ENCODE measurements at places on chromosomes 6 and 20. TPM values are rescaled to one million over a fixed set of nuclear protein-coding genes. Genes with fewer than 3 reads are reported as not detected.

Gene BCL2L1
- total RNA-seq: 48.7 TPM

Gene GCNT2
- 37.1 TPM for total RNA-seq

Gene RAET1L
- not detected for total RNA-seq

Gene HDDC2
- total RNA-seq: 84.8 TPM

Gene GSTA1
- total RNA-seq: not detected

Gene SIRPD
- total RNA-seq: not detected

Gene SDCBP2
- 2.5 TPM for total RNA-seq

Gene EPHA7
- total RNA-seq: 2.4 TPM

Gene TAGAP
- 1.1 TPM for total RNA-seq

Gene ECT2L
- total RNA-seq: 0.70 TPM

Gene C2
- 7.6 TPM for total RNA-seq

Gene DST
- 234 TPM for total RNA-seq

Gene PGC
- not detected for total RNA-seq

DNA sequence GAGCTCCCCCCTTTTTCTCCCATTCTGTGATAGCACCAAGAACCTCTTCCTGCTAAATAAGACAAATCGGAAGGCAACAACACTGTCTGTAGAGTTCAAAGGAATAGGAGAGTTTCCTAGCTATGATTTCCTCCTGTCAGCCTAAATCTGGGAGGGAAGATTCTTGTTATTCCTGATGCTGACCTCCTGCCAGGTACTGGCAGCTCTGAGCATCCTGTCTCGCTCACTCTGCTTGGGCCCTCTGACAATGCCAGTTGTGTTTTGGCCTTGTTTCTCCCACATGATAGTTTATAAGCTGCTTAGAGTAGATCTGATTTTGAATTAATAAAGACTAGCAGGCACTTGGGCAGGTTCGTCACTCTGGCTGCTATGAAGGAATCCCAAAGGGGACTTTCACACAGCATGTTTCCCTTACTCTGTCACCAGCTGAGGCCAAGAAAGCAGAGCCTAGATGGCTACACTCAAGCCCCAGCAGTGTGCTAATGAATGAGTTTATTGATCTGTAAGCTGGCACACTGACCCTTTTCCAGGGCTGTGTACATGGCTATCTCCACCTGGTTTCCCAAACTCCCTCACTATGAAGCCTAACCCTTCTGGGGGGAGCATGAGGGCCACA lies 52.3 kb downstream of the UQCC1 start:
- DNase-seq: no peak

DNA sequence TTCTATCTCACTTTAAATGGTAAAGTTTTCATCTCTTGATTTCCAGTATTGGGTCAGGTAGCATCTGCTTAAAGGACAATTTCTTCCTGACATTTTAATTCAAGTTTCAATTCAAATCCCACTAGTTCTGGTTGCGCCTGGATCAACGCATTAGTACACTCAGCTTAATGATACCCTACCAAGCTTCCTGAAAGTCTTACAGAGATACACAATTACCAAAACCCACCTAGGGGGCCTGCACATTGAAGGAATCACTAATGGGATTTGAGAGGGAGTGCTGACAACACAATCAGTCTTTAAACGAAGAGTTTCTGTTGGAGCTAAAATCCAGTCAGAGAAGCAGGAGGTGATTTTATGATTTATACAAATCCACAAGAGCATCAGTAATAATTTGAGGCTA lies 293.0 kb downstream of the PHF3 start:
- DNase-seq: no peak

DNA sequence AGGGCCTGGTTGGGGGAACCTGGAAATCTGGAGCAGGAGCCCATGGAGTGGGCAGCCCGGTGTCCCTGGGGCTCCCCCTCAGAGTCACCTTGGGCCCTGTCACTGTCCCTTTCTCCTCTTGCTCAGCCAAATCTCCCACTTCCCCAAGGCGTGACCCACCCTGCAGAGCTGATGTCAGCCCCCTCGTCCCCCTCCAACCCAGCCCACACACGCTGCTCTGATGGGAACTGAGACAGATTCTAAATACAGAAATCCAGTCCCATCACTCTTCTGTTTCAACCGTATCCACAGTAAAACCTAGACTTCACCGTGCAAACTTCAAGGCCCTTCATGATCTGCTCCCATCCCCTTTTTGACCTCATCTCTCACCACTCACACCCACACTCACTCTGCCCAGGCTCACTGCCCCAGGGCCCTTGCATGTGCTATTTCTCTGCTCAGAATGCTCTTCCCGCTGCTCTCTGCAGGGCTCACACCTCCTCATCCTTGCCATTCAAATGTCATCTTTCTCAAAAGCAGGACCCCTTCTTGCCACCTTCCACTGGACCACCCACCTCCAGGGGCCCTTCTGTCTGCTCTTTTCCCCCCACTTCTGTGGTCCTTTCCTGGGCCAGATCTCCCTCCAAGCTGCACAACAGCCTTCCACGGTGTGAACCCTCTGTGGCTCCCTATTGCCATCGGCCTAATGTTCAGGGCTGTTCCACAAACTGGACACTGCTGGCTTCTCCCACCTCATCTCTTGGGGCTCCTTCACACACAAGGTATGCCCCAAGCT lies 16.6 kb downstream of the TGM2 start:
- DNase-seq: peak; percentile 15

DNA sequence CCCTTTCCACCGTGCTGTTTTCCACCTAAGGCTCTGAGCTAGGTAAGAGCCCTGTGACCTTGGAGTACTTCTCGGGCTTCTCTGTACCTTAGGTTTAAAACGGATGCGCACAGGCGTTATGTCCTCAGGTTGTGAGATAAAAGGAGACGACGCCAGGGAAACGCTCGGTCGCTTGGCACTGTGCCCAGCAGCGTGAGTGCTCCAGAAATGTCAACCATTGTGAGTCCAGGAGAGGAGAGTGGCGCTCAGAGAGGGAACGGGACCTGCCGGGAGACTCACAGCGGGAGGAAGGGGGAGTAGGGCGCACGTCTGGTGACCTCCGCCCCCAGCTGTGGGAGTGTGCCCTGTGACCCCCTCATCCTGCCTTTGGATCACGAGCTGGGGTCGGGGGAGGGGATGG lies 33.8 kb upstream of the SCRT2 start:
- peak; percentile 79 for DNase-seq

DNA sequence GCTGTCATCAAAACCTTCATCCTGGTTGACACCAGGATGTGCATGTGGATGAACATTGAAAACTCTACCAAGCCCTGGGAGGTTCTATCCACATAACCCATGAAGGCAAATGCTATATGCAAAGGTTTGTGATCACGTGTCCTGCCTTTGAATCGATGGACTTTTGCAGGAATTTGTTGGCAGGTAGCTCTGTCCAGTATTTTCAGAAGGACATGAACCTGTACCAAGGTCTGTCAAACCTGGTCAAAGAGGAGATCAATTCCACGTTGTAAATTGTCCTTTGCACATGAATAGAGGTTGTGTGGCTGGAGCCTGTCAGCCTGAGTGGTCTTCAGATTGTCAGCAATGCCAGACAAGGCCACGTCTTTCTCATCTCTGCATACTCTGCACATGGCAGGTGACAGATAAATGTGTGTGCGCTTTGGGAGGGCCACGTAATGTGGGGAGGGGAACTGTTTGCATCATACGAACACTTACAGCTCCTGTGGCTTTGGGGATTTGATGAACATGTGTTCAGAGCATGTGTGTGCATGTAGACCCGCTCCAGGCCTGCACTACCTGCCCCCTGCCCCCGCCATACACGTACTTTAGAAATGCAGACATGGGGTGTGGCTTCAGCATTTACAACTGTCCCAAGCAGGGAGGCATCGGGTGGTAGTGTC lies 169.1 kb downstream of the ERMARD start:
- DNase-seq: no peak

DNA sequence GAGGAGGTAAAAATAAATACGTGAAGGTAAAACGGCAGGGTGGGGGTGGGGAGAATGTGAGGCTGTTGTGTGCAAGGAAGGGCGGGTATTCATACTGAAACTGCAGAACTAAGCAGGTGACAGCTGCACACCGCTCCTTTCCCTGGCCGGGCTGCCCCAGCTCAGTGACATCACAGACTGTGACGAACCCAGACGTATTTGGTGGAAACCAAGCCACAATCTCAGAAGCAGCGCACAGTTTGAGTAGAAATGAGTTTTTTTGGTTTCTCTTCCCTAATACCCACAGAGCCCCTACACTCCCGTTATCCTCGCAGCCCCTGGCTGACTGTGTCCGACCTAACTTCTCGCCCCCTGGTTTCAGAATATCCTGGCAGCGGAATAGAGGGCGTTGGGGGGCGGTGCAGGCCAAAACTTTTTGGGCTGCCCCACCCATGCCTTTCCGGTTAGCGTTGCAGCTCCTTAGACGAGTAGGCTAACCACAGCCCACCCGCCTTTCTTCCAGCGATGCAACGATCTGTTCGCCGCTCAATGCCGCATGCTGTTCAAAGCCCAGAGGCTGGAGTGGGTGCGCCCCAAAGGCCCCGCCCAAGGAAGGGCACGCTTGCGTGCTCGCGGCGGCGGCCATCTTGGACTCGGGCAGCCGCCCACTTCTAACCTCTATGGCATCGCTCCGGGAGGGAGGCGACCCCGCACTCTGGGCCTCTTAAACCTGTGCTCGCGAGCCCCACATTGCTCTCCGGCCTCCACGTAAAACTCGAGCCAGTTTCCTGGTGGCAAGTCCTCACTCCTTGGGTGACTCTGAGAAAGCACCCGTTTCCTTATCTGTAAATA lies 9.1 kb downstream of the BAK1 start:
- peak; percentile 91 for DNase-seq

- no peak for DNase-seq
Observed at GRCh38 chr6:129623008-129623732, 86.8 kb downstream of the ARHGAP18 start.

DNA sequence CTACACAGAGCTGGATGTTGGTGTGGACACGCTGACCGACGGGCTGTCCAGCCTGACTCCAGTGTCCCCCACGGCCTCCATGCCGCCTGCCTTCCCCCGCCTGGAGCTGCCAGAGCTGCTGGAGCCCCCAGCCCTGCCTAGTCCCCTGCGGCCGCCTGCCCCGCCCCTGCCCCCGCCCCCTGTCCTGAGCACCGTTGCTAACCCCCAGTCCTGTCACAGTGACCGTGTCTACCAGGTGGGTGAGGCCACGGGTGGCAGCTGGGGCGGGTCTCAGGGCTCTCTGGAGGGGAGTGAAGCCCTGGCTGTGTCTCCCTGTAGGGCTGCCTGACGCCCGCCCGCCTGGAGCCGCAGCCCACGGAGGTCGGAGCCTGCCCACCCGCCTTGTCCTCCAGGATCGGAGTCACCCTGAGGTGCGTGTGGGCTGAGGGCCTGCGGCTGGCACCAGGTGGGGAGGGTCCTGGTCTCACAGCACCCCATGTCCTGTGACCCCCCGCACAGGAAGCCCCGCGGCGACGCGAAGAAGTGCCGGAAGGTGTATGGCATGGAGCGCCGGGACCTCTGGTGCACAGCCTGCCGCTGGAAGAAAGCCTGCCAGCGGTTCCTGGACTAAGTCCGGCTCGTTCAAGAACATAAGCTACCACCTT lies 2.9 kb downstream of the SLC2A4RG start:
- DNase-seq: no peak

DNA sequence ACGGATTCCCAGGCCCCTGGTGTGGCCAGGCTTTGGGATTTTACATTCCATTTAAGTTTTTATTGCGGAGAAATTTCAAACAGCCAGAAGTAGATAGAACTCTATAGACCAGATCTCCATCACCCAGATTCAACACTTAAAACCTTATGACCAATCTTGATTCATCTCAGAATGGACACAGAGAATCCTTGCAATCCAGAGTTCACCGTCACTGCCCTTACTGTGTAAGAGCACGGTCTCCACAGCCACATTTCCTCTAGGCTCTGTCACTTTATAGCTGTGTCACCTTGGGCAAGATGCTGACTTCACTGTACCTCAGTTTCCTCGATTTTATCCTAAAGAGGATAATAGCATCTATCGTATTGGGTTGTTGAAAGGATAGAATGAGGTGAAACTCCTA lies 979 bp downstream of the ZNF133 start:
- DNase-seq: no peak

DNA sequence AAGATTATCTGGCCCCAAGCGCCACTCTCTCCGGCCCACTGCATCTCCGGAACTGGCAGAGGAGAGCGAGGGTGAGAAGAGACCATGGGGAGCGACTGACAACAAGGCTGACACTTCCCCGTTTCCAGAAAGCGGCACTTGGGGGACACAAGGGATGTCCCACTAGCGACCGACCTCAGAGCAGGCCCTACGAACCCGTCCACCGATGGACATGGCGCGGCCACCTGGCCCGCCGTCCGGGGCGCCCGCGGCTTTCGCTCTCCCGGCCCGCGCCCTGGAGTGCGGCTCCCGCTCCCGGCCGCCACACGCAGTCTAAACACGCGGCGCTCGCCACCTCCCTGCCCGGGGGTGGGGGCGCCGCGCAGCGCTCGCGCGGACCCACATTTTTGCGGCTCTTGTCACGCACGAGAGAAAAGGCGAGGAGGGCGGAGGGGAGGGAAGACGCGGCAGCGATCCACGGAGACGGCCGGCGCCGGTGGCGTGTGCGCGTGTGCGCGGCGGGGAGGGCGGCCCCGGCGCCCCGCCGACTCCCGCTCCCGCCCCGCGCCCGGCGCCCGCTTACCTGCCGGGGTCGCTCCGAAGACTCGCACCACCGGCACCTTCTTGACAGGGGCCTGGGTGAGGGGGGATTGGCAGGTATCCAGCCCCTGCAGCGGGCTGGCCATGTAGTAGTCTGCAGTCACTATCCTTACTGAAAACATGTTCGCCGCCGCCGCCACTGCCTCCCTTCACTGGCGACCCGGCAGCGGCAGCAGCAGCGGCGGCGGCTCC lies 645 bp downstream of the REV3L start:
- DNase-seq: peak; percentile 69

GRCh38 chr6:144259986-144260385 lies 25.1 kb upstream of the UTRN start:
- no peak for DNase-seq

GRCh38 chr6:131844243-131844841 lies 36.5 kb downstream of the ENPP1 start:
- no peak for DNase-seq

GRCh38 chr6:111750753-111751673 lies 122.2 kb downstream of the FYN start:
- no peak for DNase-seq

GRCh38 chr20:43938932-43939761 lies 24.5 kb downstream of the TOX2 start:
- peak; percentile 78 for DNase-seq

- DNase-seq: no peak
Observed at GRCh38 chr20:29878281-29878741, 1379.2 kb upstream of the DEFB115 start.

GRCh38 chr20:36035745-36036144 lies 67.4 kb downstream of the CNBD2 start:
- no peak for DNase-seq

DNA sequence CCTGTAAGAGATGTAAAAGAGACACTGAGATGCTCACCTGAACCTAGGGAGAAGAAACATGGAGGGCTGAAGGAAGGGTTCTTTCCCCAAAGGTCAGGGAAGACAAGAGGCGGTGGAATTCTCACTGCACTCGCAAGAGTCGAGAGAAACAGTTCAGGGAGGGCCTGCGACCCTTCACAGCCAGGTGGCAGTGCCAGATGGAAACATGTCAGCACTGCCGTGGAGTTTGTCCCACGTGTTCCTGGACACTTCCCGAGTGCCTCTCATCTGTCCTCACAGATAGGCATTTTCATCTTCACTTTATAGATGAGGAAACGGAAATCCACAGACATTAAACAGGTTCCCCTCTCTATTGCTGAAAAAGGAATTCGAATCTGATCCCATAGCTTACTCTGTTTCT lies 70.4 kb upstream of the SYNJ2 start:
- DNase-seq: no peak

Measured in Right ventricle myocardium superior (tissue), 1 donor.